Stimulated activated naive CD4-positive, alpha-beta T cell treated with Interleukin-2 at 50 U/mL for 16 hours (primary cell): ENCODE measurements at places on chromosomes 6 and 20.
A peak's percentile ranks its signal among the peaks of the same experiment; 100 is the strongest.

DNA sequence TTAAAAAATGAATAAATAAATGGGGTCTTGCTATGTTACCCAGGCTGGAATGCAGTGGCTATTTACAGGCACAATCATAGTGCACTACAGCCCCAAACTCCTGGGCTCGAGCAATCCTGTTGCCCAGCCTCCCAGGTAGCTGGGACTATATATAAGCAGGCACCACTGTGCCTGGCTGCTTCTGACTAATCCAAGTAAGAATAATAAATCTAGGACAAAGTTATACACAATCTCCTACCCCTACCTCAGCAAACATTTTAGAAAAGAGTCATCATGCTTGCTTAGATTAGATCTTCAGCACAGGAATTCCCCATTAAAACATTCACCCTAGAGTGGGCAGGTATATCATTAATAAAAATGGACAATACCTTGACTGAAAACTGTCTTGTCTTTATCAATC is 124.6 kb downstream of the REV3L start:
- DNase-seq, result no peak

- no peak for DNase-seq
Observed at GRCh38 chr20:61874421-61875068, 191.1 kb downstream of the TAF4 start.

- DNase-seq, result peak; percentile 7
Observed at GRCh38 chr6:36914227-36914794, 28.6 kb downstream of the C6orf89 start.

GRCh38 chr6:105320271-105320670 is 82.6 kb downstream of the PREP start:
- DNase-seq, result no peak

DNA sequence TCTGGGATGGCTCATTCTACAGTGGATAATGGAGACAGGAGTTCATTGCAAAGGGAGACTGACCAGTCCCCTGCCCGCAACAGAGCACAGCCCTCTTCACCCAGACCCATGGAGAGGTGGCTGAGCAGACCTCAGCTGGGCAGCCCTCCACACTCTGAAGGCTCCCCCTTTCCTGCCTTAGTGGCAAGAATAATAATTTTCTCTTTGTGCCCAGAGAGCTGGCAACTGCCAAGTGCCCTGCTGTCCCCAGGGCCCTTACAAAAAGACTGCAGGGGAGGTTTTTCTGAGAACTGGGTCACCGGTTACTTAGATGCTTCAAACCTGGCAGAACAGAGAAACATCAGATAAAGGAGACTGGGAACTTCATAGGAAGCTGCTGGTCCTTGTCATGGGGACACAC is 35.4 kb upstream of the ZNFX1 start:
- no peak for DNase-seq

DNA sequence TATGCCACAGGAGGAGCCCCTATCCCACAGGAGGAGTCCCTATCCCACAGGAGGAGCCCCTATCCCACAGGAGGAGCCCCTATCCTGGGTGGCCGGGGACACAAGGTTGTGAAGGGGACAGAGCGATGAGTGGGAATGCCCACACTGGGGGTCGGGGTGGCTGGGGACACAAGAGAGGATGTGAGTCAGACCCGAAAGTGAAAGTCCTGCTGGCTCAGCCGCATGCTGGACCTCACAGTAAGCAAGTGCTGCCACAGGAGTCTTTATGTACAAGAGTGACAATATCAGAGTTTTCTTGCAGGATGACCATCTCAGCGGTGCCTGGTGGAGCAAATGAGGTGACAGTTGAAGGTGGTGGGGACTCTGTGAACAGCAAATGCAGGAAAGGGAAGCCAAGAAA is 93.7 kb downstream of the PSMB1 start:
- DNase-seq, result no peak

DNA sequence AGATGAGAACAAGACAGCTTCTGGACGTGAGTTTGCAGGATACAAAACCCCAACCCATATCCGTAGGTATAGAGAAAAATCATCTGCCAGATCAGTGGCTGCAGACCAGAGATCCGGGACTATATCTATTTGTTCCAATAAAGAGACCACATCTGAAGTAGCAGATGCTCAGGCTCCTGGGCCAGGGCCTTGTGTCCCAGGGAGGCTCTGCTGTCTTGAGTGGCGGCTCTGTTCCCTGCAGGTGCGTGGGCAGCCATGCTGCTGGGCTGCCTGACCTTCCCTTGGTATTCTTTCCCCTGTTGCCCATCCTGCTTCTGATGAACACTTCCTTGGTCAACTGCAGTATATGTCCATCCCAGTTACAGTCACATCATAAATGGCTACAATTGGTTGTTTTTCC is 34.9 kb downstream of the ERMARD start:
- no peak for DNase-seq

GRCh38 chr6:82524031-82524430 is 160.4 kb downstream of the TPBG start:
- no peak for DNase-seq

GRCh38 chr6:79543886-79544285 is 6.7 kb upstream of the LCA5 start:
- DNase-seq, result no peak

- DNase-seq, result no peak
Observed at GRCh38 chr6:164897523-164898235, 411.7 kb downstream of the C6orf118 start.

DNA sequence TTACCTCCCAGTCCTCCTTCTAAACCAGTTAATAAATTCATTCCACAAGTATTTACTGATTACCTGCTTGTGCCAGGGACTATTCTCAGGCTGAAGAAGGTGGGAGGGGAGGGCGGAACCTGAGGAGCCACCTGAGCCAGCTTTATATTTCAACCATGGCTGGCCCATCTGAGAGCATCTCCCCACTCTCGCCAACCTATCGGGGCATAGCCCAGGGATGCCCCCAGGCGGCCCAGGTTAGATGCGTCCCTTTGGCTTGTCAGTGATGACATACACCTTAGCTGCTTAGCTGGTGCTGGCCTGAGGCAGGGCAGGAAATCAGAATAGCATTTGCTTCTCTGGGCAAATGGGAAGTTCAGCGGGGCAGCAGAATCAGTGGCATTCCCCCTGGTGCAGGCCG is 4.9 kb upstream of the AAR2 start:
- no peak for DNase-seq

- no peak for DNase-seq
Observed at GRCh38 chr6:30716879-30717128, 277 bp downstream of the MDC1 start.

DNA sequence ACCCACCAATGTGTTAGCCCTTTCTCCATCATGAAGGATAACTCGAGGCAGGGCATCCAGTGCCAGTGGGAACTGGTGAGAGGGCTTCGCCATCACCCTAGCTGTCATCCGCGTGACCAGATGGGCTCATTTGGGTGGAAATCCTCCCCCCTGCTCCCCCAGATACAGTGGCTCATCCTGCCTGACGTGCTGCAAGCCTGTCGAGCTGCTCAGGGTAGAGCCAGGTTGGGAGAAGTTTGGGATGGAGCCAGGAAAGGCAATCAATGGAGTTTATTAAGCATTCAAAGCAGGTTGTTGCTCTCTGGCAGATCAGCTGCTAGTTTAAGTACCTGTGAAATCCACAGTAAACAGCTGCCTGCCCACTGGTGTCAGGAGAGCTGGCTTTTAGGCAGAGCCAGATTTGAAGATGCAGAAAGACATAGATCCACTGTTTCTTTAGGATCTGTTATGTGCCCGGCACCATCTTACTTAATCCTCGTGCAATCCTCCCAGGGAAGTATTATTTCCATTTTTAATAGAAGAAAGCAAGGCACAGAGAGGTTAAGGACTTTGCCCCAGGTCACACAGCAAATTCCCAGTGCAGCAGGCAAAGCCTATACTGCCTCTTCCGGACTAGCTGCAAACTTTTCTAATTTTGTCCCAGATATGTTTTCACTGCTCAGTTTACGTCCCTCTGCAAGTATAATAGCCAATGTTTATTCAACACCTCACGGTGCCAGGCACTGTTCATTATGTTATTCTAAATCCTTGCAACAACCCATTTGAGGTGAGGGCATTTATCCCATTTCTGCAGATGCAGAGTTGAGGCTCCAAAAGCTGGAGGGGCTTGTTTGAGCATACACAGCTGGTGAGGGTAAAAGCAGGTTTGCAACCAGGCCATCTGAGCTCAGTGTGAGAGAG is 54.1 kb upstream of the KCNG1 start:
- no peak for DNase-seq

DNA sequence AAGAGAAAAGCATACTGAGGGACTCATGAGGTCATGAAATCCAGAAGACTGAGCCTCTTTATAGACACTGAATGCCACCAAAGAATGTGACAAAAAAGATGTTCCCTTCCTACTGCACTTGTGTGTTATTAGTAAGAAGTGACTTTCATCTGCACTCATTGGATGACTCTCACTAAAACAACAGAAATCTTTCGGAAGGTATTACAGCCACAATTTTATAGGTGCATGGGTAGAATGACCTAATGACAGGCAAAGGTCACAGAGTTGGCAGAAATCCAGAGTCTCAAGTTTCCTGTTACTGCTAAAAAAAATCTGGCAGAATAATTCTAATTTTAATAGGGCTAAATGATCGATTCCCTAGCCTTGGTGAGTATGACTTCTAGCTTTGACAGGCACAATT is 13.3 kb downstream of the PKHD1 start:
- no peak for DNase-seq

GRCh38 chr6:148803979-148804378 is 57.1 kb downstream of the UST start:
- DNase-seq, result no peak

GRCh38 chr20:8346700-8347270 is 214.7 kb downstream of the PLCB1 start:
- no peak for DNase-seq

DNA sequence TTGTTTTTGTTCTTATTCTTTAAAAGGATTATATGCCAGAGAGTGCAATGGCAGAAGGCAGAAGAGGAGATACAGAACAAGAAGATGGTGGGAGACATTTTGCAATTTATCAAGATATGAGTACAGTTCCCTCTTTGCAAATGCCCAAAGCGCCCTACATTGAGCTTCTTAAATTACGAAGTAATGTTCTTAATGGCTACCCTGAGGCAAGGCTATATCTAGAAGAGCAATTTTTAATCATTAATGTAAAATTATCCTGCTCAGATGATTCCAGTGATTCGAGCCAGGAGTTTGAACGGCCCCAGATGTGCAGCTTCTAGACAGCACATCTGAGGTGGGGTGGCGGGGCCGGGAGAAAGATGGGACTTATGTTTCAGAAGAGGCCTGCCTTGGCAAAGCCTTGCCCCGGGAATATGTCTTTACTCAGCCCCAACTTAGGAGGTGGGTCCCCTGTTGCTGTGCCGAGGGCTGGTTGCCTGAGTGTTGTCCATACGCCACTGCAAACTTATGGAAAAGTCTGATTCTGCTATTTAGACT is 84.9 kb upstream of the MLN start:
- no peak for DNase-seq

- DNase-seq, result no peak
Observed at GRCh38 chr6:26351544-26351953, 13.4 kb upstream of the BTN3A2 start.

DNA sequence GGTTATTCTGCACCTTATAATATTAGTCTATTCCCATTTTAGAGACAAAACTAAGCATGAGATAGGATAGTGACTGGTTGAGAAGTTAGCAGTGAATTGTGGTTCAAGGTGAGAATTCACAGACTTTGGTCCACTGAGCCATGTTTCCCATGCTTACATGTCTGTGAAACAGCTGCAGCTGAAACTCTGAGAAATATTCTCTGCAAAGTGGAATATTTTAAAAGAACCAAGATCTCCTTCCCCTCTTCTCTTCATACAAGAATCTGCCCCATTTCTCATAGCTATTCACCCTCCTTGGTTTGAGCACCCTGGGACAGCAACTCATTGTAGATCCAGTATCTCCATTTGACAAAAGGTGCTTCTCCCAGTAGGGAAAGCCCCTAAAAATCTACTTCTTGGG is 70.2 kb upstream of the TMEM170B start:
- DNase-seq, result no peak

DNA sequence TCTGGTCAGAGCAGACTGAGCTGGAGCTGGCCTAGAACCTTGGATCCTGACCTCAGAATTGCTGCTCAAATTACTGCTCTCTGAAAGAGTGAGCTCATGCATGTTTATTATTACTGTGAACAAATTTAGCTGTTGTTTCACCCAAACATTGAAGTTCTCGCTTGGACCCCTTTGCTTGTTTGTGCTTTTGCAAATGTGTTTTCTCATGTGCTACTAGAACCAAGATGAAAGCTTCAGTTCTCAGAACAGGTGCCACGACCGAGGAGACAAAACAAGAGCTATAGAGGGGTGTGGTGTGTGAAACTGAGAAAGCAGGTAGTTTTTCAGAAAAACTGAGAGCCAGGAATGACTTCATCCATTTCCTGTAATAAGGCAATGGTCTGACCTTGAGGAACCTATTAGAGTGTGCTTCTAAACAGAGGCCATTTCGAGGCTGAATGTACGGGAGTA is 50.0 kb upstream of the ESR1 start:
- DNase-seq, result no peak

- no peak for DNase-seq
Observed at GRCh38 chr6:70157086-70157485, 145.8 kb downstream of the COL9A1 start.

DNA sequence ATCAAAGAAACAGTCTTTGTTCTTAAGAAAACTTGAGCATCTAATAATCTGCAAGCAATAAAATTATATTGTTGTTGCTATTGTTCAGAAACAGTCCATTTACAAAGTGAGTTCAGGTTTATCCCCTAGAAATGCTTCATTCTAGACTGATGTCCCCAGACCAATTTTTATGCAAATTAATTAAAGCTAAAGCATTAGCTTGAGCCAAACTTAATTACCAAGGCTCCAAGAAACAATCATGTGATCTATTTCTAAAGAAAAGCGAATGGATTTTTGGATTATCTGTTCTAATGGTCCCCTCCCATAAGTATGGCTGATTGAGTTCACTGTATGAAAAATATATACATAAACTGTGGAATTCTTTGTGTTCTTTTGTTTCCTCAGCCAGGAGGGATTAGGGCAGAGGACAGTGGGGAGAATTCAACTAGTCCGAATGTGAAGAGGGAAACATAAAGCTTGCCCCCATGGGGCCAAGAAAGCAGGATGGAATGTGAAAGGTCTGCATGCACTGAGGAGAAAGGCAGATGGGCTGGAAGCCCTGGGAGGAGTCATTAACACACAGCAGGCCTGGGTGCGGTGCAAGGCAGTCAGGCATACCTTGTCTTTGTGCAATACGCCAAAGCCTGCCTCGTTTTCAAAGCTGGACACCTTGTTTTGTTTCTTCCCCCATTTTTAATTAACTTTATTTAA is 597.1 kb downstream of the KIF16B start:
- DNase-seq, result no peak

DNA sequence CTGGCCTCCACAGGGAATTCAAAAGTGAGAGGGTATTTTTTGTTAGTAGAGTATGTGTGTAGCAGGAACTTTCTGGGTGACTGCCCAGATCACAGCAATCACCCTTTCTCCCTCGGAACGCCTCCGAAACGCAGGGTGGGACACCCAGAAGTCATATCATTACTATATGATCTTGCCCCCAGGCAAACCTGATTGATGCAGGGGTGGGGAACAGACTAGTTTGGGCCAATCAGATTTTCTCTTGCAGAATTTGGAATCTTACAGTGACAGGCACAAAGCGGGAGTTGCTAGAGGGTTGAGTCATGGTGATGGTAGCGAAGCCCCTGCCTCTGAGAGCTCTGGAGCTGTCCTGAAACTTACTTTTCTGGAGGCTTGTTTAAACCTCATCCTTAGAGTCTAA is 16.5 kb upstream of the RPN2 start:
- DNase-seq, result no peak

GRCh38 chr6:15901141-15902115 is 227.5 kb upstream of the MYLIP start:
- DNase-seq, result no peak

- no peak for DNase-seq
Observed at GRCh38 chr20:57195469-57196100, 70.9 kb downstream of the BMP7 start.

GRCh38 chr20:17972121-17972520 is 3.3 kb downstream of the MGME1 start:
- DNase-seq, result no peak
